ENCODE measurements at places on chromosomes 3 and 15.
A peak's percentile ranks its signal among the peaks of the same experiment; 100 is the strongest.

- no peak for DNase-seq
Measured at GRCh38 chr15:66222273-66223198, 31.0 kb downstream of the MEGF11 start.

GRCh38 chr15:37877851-37878741, 56.3 kb upstream of the TMCO5A start:
- no peak for DNase-seq

GRCh38 chr15:87849181-87849580, 407.4 kb downstream of the NTRK3 start:
- no peak for DNase-seq

- no peak for DNase-seq
Measured at GRCh38 chr3:69385123-69385722, 665 bp downstream of the FRMD4B start.

DNA sequence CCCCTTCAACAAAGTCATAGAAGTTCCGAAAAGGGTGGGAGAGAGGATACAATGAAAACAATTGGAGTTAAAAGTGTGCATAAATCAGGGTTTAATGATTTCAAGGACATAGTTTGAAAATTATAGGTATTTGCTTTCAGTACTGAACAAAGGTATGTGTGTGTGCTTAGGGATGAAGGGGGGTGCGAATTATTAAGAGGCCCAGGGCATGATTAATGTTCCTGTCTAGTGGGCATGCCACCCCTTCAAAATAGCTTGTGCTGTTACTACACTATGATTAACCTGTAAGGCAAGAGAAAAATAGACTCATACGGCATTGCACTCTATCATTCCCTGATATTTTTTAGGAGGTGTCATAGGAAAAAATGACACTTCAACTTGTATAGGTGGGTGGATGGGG, 731.6 kb downstream of the NAALADL2 start:
- no peak for DNase-seq

GRCh38 chr15:75924576-75924975, 20.9 kb downstream of the FBXO22 start:
- no peak for DNase-seq

- DNase-seq = no peak
Measured at GRCh38 chr3:120875989-120876388, 32.0 kb upstream of the STXBP5L start.

GRCh38 chr15:96585484-96586386, 255.2 kb downstream of the NR2F2 start:
- DNase-seq = no peak

DNA sequence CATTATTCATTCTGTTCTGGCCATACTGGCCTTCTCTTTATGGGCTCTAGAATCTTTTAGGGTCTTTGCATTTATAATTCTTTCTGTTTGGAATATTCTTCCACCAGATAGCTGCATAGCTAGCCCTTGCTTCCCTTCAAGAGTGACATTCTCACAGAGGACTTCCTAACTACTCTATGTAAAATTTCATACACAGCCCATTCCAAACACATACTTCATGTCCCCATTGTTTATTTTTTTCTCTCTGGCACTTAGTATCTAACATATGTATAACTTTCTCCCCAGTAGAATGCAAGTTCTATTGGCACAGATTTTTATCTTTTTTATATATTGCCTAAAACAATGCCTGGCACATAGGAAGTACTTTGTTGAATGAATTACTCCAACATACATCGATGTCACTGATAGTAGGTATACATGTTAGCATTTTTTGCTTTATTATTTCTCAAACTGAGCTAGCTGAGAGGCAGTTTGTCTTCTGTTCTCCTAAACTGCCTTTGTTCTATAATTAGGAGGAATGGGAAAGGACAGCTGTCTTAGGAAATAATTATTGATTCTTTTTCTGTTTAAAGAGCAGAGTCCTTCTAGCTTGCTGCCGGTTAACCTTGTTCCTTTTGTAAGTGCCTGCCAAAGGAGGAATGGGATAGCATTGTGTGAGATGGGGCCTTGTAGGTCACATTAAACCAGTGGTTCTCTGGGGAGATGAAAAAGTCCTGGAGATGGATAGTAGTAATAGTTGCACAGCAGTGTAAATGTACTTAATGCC, 7.9 kb downstream of the FAM162A start:
- no peak for DNase-seq

- DNase-seq = no peak
Measured at GRCh38 chr3:42544492-42545283, 37.1 kb downstream of the SEC22C start.

GRCh38 chr15:57782731-57783130, 76.2 kb downstream of the POLR2M start:
- DNase-seq = no peak

DNA sequence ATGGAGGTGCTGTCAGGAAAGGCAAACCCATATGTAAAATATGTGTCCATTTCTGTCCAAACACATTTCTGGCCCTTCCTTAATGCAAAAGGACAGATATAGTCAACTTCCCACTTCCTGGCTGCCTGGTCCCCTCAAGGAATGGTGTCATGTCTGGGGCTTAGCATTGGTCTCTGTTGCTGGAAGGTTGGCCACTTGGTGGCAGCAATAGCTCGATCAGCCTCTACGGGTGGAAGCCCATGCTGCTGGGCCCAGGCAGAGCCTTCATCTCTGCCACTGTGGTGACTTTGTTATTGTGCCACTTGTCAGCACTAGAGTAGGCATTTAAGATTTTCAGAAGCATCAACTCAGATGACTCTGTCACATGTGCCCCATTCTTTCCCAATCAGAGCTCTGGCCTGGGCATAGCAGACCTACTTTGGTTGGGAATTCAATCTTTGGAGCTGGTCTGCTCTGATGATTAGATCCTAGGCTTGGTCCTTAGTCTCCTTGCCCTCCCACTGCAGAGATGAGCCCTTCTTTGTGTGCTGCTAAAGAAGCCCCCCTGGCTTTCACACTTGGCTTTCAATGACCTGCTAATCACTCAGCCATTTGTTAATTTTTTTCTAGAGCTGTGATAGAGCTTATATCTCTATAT, 51.0 kb upstream of the SPSB4 start:
- peak; percentile 56 for DNase-seq

DNA sequence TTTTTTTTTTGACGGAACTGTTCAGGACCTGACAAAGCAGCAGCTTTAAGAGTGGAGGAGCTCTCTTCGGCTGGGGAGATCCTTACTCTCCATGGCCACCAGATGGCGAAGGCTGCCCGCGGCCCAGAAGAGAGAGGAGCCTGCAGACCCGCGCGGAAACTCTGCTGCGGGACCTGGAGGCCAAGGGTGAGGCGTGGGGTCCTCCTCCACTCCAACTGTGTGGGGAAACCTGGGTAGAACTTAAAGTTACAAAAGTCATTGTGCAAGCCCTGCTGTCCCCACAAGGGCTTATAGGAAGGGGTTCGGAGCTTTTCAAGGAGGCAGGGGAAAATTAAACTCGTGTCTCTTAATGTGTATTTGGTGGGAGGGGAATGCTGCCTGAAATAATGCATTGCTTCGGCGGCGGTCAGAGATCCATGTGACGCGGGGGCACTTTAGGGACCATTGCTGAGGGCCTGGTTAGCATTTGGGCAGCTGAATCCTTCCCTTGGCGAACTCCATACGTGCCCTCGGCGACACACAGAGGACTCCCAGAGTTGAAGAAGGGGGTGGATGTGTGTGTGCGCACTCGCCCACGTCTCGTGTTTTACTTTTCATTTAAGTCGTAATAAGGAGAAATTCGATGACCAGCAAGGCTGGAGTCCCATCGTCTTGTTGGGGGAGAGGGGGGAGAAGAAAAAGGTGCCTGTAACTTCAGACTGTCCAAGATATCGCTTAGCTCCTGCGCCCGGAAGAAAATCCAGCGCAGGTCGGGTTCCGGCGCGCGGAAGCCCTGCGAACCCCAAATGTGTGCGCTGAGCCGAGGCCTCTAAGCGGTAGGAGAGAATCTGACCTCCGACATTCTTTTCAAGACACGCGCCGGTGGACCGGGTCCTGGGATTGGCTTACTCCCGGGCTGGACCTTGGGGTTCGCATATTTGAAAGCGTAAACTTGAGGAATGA, 9.7 kb downstream of the EOMES start:
- peak; percentile 80 for DNase-seq

GRCh38 chr15:41810651-41811431, 17.1 kb upstream of the JMJD7 start:
- no peak for DNase-seq

GRCh38 chr15:90994417-90995311, at the start of gene PRC1:
PRC1 (minus strand) TSS chr15:90994535; CDS start chr15:90994417, 118 bp downstream.
- DNase-seq = peak; percentile 98

DNA sequence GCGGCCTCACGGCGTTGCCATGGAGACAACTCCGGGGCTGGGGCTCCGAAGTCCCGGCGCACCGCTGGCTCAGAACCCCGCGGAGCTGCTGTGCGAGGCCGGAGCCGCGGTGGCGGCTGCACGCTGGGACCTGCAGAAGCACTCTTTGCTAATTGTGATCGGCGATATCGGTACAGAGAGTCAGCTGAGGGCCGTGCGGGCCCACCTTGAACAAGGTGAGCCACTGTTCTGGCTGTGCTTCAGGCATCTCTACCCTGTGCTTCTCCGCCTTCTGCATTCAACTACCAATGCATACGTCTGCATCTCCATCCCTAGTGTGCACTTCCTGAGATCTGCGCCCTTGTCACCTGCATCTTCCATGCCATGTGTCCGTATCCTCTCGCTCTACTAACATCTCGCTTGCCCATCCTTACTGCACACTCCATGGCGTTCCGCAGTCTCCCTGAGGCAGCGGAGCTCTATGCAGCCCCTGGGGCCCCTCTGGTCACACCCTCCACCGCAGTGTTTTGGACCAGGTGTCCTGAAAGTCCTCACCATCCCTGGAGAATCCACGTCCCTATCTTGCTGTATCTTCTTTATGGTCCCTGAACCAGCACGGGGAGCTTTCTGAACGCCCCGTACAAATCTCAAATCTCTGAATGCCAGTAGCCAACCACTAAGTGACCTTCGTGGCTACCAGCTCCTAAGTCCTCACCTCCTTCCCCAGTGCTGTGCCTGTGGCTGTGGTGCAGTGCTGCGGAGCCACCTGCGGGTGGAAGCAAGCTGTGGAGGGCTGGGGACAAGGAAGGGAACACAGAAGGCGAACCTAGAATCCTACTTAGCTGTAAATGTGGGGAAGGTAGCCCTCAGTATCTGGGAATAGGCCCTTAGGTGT, 6.2 kb upstream of the MAP1A start:
- DNase-seq = peak; percentile 25

DNA sequence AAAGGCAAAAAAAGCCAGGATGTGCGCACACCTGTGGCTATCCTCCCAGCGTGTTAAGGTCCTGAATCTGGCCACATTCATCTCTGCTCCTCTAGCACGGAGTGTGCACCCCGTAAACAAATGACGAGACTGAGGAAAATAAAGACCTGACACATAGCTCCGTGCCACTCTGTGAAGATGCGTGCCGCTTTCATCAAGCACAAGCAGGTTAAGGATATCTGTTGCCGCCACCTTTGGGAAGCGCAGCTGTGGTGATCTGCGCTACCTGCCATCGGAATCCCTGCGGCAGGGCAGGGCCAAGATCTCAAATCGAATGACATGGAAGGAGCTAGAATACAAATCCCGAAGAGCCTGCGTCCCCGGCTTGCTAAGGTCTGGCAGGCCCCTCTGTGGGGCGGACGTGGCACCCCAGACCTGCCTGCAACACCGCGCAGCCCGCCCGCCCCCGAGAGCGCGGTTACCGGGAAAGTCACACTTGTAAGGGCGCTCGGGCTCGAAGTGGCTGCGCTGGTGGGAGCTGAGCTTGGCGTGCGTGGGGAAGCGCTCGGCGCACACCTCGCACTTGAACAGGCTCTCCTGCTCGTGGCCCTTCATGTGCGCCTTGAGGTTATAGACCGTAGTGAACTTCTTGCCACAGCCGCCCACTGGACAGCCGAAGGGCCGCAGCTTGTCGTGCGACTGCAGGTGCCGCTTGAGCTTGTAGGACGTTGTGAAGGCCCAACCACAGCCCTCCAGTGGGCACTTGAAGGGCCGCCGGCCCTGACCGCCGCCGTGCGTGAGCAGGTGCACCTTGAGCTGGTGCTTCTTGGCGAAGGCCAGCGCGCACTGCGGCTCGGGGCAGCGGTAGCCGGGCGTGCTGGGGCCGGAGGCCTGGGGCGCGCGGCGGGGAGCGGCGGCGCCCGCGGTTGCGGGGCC, 936 bp downstream of the ZXDC start:
- DNase-seq = peak; percentile 27

DNA sequence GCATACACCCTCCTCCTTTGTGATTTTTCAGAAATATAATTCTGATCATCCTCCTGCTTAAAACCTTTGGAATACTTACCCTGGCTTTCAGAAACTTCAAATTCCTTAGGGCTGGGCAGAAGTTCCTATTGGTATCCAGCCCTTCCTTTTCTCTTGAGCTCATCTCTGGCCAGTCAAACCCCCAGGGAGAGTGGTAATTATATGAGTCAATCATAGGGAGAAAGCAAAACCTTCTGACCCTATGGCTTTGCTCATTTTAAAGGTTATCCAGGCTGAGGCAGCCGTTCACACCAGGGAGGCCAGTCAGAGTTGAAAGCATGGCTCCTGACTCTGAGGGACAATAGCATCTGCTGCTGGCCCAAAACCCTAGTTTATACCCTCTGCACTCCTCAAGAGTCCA, 23.9 kb upstream of the CTNNB1 start:
- no peak for DNase-seq

GRCh38 chr15:44282101-44282500, 6.4 kb upstream of the GOLM2 start:
- DNase-seq = no peak

GRCh38 chr15:39326306-39326975, 254.4 kb upstream of the THBS1 start:
- no peak for DNase-seq

DNA sequence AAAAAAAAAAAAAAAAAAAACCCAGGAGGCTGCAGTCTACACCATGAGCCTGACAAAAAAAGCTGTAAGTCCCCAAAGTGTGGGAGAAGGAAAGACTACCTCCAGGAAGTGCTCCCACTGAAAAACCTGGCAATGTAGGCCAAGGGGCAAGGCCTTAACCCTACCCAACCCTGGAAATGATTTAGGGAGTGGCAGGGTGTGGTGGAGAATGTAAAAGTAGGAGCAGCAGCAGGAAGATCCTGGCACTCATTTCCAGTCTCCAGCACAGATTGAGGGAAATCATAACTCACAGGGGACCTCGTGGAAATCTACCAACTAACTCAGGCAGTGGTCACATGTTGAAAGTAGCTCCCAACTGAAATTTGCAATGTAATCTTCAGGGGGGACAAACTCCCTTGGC, 839.5 kb downstream of the EPHA3 start:
- DNase-seq = no peak

- no peak for DNase-seq
Measured at GRCh38 chr15:86399041-86399954, 319.6 kb downstream of the AGBL1 start.

DNA sequence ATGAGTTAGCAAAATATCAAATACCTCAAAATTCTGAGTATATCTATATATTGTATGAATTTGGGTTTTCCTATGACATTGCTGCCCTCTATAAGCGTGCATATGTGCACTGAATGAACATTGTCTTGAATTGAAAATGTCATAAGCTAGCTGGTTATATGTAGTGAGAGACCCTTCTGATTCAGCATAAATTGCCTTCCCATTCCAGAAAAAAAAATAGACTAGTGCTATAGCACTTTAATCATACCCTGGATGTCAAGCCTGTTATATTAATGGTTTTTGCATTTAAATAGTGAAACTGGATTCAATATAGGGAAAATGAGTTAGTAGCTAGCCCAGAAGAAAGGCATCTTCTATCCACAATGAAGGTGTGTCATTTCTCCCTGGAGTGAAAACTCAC, 265.1 kb downstream of the TUSC7 start:
- no peak for DNase-seq

GRCh38 chr3:175457301-175457700, 598.2 kb downstream of the NAALADL2 start:
- no peak for DNase-seq

GRCh38 chr3:70249509-70250160, 62.8 kb downstream of the MDFIC2 start:
- DNase-seq = no peak

- DNase-seq = no peak
Measured at GRCh38 chr3:119295816-119296726, 1.9 kb downstream of the ARHGAP31 start.
